Ureter (tissue), 1 donor: ENCODE measurements at places on chromosomes 2 and 18. TPM values are rescaled to one million over a fixed set of nuclear protein-coding genes. Genes with fewer than 3 reads are reported as not detected.
A peak's percentile ranks its signal among the peaks of the same experiment; 100 is the strongest.

DNA sequence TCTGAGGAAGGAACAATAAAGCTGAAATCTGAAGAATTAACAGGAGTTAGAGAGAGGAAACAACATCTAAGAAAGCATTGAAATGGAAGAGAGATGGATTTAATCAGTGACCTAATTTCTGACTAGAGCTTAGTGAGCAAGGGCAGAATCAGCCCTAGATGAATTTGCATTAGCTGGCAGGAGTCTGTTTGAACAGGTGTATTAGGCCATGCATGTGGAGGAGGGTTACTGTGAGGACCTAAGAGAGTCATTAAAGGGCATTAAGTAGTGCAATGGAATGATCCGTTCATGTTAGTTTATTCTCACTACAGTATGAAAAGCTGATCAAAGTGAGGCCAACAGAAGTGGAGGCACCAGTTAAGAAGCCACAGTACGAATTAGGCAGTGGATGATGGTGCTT, 285.3 kb downstream of the GRB14 start:
- DNase-seq: no peak

DNA sequence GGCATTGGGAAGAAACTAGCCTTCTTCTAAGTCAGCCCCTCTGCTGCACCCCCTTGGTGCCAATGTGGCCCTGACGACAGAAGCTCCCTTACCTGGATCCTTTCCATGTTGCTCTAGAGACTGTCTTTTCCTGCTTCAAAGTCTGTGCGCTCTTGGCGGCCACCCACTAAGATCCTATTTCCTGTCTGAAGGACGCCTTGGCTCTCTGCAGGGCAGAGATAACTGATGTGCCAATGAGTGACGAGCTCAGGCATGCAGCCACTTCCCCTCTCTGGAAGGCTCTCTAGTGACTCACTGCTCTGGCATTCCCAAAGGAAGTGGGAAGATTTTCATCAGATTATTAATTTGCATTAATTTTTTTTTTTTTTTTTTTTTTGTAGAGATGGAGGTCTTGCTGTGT, 273.5 kb downstream of the CDH20 start:
- DNase-seq: peak; percentile 81

GRCh38 chr2:226114436-226114835, 685.2 kb downstream of the IRS1 start:
- DNase-seq: no peak

- DNase-seq: no peak
Measured at GRCh38 chr2:109440499-109441156, 173.1 kb downstream of the SEPTIN10 start.

DNA sequence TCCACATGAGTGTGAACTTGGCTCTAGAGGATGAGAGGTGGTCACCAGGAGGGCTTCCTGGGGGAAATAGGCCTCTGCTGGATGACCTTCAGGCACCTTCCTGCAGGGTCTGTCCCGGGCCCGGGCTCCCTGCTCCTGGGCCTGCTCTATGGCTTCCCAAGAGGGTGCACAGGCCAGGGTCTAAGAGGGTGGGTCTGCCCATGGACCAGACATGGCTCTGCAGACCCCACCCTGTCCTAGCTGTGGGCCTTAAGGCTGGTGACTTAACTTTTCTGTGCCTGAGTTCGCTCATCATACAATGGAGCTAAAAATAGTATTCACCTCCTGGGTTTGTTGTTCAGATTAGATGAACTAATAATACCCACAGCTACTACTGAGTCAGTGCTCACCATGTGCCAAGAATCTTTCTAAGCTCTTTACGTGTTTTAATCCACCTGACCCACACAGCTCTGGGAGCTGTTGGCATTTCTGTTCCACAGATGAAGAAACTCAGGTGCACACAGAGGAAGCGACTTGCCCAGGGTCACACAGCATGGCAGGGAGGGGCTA, 14.4 kb downstream of the INHBB start:
- DNase-seq: no peak

Gene EMILIN2
- 17.5 TPM for total RNA-seq

DNA sequence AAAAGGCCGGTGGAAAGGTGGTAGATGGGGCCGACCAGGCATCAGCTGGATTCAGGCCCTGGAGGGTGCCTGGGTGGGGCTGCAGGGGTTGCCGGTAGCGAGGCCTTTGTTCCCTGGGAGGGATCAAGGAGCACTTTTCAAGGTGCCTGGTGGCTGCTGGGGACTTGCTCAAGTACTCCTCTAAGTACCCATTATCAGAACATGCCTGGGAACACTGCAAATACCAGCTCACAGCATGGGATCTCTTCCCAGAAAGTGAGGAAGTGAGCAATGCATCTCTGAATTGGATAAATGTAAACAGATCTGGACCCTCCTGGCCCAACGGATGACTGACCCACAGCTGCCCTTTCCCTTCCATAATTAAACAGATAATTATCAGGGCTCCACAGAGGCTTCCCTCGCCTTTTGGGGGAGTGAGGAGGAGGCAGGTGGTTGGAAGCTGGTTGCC, 210.5 kb downstream of the SH3RF3 start:
- no peak for DNase-seq

DNA sequence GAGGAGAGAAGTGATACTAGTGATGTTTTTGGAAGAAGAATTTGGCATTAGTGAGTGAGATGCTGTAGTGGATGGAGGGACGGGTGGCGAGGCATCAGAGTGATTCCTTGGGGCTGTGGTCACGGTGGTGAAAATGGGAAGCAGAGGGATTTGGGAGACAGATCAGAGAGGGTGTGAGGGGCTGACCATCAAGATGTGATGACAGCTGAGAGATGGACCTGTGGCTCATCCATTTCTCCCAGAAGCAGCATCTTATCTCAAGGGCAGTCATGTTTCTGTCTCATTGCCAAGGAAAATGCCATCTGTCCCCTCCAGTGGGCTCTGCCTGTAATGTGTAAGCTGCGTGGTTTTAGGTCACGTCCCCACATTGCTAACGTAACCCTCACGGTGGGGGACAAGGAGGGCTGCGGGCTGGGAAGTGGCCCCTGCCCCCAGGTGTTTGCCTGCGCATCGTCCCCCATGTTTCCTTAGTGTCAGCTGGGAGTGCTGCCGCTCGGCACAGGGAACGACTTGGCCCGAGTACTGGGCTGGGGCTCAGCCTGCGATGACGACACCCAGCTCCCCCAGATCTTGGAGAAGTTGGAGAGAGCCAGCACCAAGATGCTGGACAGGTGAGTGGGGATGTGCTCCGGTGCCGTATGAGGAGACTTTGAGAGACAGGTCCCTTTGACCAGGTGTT, 91.0 kb downstream of the DGKD start:
- DNase-seq: no peak

Gene BMP10
- total RNA-seq: not detected

DNA sequence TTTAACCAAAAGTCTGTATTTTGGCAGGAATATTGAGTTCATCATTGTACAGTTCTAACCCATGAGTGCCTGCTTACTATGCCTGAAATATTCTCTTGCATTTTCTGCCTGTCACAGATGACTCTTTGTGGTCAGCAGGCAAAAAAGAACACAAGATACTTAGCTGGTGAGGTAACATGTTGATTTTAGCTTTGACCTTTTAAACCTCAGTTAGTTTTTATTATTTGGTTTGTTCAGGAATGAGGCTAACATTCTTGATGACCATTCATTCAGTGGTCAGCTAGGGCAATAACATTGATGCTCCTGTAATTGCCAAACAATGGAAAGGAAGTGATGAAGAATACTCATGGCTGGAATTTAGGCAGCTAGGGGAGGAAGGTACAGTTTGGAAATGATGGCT, 491.2 kb downstream of the PIK3C3 start:
- no peak for DNase-seq

DNA sequence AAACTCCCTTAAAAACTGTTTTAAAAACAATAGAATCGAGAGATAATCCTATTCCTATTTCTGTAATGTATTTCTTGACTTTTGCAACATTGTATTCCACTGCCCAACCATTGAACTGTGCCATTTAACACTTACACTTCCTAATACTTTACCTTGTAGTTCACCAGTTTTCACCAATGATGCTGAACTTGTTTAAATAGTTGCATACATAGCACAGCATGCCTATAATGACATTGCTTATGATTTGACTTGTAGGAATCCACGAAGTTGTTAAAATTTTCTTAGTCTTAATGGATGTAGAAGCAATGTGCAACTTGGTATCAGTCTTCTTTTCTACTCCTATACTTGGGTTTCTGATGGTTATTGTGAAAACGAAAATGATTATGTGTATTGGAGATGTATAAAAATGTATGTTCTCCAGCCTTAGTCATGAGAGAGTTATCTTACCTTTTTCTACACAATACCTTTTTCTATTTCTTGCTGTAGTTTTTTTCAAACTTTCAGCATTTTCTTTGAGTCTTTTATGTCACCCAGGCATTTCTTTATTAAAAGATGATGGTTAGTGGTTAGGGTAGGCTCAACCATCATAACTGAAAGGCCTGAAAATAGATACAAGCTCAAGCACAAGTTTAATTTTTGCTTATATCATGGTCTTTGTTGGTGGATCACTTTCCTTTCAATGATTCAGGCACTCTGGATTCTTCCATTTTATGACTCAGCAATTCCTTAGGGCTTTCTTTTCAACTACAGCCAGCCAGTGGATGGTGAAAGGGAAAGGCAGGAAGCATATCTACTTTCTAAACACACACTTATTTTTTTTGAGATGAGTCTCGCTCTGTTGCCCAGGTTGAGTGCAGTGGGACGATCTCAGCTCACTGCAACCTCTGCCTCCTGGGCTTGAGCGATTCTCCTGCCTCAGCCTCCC, 9.4 kb downstream of the GPD2 start:
- DNase-seq: no peak

DNA sequence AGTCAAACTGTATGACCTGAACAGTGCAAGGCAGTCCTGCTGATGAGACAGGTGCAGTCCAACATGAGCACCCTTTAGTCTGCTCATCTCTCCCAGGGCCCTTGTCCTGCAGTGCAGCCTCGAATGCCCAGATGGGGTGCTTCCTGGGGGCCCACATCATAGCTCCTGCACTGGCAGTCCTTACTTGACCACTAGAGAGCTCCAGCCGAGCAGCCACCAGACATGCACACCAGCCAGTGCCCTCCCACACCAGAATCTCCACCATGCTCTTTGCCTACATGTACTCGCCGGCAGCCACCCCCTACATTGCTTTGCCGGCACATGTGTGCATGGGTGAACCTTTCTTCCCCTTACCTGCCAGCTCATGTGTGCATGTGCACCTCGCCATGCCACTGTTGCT, 188.8 kb upstream of the GULP1 start:
- DNase-seq: no peak

- DNase-seq: no peak
Measured at GRCh38 chr2:71362447-71362846, 30.9 kb downstream of the ZNF638 start.

GRCh38 chr2:133599811-133600210, 31.5 kb upstream of the NCKAP5 start:
- DNase-seq: no peak

Gene PLCL1
- 2.9 TPM for total RNA-seq

DNA sequence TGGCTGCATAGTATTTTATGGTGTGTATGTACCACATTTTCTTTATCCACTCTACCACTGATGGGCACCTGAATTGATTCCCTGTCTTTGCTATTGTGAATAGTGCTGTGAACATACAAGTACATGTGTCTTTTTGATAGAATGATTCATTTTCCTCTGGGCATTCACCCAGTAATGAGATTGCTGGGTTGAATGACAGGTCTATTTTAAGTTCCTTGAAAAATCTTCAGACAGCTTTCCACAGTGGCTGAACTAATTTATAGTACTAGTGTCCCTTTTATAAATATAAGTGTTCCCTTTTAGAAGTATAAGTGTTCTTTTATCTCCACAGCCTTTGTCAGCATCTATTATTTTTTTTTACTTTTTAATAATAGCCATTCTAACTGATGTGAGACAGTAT, 303.9 kb upstream of the EPHA4 start:
- DNase-seq: no peak

Gene SCN7A
- 5.0 TPM for total RNA-seq

- no peak for DNase-seq
Measured at GRCh38 chr18:51543658-51544155, 346.2 kb upstream of the MEX3C start.

GRCh38 chr18:37534627-37535026, 31.0 kb downstream of the CELF4 start:
- DNase-seq: no peak

Gene XDH
- total RNA-seq: 6.6 TPM

DNA sequence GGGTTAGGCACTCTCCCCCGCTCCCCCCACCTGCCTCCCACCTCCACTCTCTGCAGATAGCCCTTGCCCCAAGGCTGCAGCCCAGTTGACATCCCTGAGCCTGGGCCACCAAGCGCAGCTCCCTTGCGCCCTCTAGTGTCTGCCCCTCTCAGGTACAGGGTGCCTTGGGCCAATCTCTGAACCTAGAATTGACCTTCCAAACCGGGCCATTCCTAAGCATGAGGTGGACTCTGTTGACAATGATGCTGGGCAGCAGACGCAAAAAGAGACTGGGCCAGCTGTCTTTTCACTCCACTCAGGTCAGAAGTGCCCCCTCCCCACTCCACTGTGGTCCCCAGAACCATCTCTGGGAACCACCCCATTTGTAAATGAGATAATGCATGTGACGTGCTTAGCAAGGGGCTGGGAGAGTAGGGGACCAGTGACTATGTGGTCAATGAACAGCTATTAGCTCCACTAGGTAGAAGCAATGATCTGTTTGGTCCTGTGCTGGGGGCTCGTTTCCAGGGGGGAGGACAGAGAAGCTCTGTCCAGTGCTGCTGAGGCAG, 43.3 kb upstream of the PLB1 start:
- DNase-seq: peak; percentile 82

- no peak for DNase-seq
Measured at GRCh38 chr2:182393270-182393760, 33.5 kb downstream of the PDE1A start.
